ENCODE measurements at places on chromosomes 6 and 20.
A peak's percentile ranks its signal among the peaks of the same experiment; 100 is the strongest.

GRCh38 chr6:151379933-151380847, 11.2 kb downstream of the ZBTB2 start:
- DNase-seq, result no peak

DNA sequence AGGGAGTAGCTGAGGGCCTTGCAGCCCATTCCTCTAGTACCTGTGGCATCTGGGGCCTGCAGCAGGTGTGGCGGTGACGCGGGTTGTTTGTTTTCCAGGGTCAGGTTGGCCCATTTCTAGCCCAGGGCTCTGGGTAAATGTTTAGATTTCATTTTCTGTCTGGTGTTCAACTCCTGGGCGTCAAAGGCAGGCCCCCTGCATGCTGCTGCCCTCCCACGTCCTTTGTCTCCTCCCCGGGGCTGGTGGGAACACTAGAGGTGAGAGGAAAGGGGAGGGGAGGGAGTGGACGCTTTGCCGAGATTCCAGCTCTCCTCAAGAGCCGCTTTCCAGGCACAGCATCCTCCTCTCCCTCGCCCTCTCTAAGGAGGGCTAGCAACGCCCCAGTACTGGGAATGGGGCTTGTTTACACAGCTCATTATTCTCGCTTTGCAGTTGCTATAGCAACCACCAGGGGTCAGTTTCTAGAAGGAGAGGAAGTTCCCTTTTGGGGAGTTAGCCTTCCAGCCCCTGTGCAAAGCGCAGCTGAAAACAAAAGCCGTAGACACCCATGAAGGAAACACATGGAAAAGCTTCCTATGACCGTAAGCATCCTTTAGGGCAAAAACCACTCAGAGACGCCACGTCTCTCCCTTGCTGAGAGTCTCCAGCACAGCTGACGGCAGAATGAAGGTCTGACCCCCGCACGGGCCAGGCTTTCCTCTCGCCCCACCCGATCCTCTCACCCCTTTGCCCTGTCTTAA, 170.6 kb downstream of the LY86 start:
- DNase-seq, result peak; percentile 44

- DNase-seq, result peak; percentile 80
Measured at GRCh38 chr6:157761331-157761921, 61.6 kb upstream of the SNX9 start.

GRCh38 chr20:33667676-33668465, 1.1 kb downstream of the ACTL10 start:
- DNase-seq, result peak; percentile 90

DNA sequence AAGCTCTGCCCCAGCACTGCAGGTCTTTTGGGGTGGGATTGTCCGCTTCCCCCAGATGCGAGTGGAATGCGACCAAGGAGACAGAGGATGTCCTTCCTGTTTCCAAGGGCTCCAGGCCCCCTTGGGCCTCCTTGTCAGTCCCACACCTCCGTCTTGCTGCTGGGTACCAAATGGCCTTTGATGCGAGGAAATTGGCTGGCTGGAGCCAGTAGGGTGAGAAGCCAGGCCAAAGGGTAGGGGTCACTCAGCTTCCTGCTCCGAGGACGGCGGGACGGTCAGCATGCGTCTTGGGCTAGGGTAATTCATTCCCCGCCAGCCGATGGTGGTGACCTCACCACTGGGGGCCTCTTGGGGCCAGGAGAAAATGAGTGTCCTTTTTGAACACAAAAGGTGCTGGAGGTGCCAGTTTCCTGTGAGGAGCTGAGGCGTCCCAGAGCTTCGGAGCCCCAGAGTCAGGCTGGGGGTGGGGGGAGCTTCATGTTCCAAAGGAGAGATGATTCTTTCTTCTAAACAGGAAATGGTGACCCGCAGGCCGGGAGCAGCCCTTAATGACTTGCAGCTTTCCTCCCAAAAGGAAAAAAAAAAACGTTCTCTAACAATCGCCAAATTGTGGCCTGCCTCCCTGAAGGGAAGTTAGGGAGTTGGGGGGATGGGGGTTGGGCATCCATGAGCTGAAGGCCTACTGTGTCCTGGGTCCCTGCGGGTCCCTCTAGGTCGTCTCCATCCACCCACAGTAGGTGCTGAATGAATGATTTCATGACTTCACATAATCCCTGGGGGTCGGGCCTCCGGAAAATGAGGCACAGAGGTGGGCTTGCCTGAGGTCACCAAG, 6.7 kb downstream of the SNAI1 start:
- peak; percentile 84 for DNase-seq

- DNase-seq, result no peak
Measured at GRCh38 chr20:49160057-49160929, 27.8 kb downstream of the STAU1 start.

- DNase-seq, result no peak
Measured at GRCh38 chr20:7031222-7031621, 263.7 kb downstream of the BMP2 start.

DNA sequence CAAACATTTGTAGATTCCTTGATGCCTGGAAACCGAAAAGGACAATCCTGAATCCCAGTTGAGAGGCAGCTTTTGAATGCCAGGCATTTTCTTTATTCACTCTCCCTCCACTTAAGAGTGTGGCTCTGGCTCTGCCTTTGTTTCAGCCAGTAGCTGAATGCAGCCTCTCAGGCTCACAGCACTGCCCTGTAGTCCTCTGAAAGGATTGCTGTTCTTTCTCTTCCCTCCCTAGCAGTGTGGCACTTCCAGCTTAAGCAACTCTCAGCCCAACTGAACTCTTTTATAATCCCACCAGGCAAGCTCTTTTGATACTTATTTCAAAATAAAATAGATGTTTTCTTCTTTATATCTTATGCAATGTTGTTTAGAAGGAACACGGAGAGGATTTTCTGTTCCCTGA, 415.6 kb downstream of the GJA1 start:
- no peak for DNase-seq

- no peak for DNase-seq
Measured at GRCh38 chr6:106005013-106005412, 81.1 kb upstream of the PRDM1 start.

DNA sequence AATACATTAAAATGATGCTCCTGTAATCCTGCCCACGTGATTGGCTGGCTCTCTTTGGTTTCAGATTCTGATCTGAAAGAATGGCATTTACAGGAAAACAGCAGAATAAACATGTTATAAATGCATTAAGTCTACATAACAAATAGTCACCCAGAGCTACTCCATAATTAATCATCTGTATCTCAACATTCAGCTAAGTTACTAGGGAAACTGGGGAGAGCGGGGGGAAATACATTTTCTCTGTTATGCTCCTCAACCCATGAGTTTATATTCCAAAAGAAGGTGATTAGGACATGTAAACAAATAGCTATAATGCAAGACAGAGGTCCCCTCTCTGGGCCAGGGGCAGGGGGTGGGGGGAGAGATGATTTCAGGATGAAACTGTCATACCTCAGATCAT, 58.5 kb downstream of the MAP7 start:
- DNase-seq, result no peak

DNA sequence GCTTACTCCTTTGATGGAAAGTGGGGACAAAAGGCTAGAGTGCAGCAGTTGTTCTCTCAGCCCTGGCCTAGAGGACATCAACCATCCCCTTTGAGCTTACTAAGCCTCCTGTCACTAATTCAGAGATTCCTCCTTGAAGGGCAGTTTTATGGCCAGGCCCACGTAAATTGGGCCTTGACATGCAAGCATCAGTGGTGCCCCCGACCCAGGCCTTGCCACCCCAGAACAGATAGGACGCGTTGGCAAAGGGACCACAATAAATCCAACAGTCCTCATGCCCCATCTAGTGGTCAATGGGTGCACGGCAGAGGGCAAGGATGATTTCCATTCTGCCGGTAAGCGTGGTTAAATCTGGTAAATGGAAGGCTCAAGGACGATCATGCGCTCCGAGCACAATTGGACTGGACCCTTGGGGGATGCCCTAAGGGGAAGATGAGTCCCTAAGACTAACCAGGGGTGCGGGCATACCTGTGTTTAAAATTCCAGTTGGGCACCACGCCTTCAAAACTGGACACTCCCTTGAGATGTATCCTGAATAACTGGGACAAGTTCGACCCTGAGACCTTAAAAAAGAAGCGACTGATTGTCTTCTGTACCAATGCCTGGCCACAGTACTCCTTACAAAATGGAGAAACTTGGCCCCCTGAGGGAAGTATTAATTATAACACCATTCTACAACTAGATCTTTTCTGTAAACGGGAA, 32.6 kb downstream of the CEP85L start:
- peak; percentile 51 for DNase-seq

GRCh38 chr6:63486196-63486595, 86.1 kb upstream of the LOC128125822 start:
- DNase-seq, result no peak

- no peak for DNase-seq
Measured at GRCh38 chr6:80932359-80932758, 820.1 kb downstream of the TENT5A start.

GRCh38 chr6:142387997-142388815, 86.4 kb downstream of the ADGRG6 start:
- peak; percentile 17 for DNase-seq

DNA sequence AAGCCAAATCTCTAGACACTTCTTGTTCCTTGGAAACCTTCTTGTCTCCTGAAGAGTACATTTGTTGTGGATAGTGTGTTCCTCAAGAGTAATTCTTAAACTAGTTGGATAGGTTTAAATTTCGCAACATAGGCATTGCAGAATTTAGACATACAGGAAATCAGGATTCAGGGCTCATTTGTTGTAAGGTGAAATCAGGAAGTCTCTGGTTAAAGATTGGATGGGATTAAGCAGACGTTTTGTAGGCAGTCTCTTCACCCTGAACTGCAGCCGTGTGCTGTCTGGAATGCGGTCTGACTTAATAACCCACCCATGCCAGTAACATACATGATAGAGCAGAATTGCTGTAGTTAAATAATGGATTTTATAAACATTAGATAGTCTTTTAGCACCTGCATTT, 21.7 kb downstream of the HIVEP1 start:
- DNase-seq, result no peak

DNA sequence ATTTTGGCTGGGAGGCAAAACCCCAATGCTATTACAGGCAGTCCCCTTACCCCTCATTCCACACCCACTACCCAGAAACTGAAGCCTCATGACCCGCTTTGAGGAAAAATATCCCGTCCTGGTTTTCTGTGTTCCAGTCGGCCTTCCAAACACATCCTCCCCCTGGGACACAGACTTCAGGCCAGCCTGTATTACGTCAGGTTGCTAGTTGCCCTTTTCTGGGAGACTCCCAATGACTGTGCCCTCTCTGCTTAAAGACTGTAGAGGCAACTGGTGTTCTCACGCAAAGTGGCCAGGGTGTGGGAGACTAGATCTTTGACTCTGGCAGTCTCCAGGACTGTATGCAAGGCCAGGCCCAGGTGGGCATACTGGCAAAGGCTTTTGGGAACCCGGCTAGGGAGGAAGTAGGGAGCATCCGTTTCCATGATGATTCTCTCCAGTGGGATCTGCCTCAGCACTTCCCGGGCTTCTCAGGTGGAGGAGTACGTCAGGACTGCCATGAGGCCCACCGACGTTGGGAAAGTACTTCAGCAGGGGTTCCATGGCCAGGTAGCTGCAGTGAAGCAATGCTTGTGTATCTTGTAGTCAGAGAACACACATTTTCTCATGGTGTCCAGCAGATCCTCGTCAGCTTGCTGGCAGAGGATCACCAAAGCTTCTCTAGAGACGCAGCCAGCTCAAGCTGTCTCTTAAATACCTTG, 34.9 kb downstream of the DYNLT1 start:
- no peak for DNase-seq

DNA sequence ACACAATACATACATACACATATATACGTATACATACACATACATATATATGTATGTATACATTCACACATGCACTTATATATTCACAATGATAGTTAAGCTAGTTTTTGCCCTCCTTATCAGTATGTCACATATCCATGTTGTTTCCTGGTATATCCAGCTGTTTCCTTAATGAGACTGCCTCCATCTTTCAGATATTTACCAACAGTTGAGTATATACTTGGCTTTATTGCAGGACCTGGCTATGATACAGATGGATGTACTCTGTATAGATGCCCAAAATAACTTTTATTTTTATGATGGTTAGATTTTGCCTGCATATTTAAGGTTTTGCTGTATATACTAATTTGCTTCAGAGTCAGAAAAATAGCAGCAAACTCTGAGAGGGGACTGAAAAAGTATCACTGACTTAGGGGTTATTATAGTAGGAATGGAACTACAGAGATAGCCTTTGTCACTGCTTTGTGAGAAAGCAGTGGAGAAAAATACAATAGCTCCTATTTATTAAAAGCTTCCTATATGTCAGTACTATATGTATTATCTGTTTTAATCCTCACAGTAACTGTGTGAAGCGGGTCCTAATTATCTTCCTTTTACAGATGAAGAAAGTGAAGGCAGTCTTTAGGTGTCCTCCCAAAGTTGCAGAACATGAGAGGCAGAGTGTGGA, 35.5 kb downstream of the CARMIL1 start:
- no peak for DNase-seq

DNA sequence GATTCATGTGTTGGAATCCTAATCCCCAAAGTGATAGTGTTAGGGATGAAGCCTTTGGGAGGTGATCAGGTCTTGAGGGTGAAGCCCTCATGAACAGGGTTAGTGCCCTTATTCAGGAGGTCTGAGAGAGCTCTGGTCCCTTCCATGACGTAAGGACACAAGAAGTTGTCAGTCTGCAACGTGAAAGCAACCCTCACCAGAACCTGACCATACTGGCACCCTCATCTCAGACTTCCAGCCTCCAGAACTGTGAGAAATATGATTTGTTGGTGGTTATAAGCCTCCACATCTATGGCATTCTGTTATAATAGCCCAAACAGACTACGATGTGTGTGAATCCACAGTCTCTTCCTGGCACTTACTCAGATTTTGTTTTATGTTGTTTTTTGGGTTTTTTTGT, 90.7 kb downstream of the TRERF1 start:
- DNase-seq, result no peak

DNA sequence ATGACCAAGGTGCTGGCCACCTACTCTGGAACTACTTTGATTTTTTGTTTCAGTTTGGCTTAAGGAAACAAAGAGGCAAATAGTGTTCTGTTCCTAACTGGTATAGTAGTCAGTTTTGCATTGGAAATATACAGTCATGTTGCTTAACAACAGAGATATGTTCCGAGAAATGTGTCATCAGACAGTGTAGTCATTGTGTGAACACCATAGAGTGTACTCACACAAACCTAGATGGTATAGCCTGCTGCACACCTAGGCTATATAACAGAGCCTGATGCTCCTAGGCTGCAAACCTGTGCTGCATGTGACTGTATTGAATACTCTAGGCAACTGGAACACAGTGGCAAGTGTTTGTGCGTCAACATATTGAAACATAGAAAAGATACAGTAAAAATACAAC, 80.4 kb downstream of the ARID1B start:
- DNase-seq, result no peak

GRCh38 chr6:166660157-166660688, 33.2 kb upstream of the RPS6KA2 start:
- DNase-seq, result no peak

DNA sequence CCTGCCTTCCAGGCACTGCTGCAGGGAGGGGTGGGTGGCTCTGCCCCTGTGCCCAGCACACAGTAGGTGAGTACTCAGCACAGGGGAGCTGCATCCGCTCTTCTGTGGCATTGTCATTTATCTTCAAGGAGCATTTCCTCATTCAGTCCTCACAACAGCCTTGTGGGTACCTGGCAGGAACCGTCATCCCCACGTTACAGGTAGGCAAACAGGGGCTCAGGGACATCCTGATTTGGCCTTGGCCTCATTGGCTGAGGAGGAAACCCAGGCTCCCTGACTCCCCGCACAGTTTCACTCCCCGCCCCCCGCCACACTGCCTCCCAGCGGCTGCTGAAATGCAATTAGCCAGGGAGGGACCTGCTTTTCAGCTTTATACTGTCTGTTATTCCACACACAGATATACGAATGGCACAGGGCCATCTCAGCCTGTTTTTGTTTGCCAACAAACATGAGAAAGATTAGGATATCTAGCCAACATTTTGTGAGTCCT, 24.2 kb upstream of the PNPLA1 start:
- DNase-seq, result no peak

Measured in Daoy (cell line).